Endothelial cell (in vitro differentiated cells): ENCODE measurements at places on chromosomes 5 and 9.

- peak; percentile 15 for DNase-seq
Observed at GRCh38 chr5:10250806-10251276, 761 bp downstream of the CCT5 start.

DNA sequence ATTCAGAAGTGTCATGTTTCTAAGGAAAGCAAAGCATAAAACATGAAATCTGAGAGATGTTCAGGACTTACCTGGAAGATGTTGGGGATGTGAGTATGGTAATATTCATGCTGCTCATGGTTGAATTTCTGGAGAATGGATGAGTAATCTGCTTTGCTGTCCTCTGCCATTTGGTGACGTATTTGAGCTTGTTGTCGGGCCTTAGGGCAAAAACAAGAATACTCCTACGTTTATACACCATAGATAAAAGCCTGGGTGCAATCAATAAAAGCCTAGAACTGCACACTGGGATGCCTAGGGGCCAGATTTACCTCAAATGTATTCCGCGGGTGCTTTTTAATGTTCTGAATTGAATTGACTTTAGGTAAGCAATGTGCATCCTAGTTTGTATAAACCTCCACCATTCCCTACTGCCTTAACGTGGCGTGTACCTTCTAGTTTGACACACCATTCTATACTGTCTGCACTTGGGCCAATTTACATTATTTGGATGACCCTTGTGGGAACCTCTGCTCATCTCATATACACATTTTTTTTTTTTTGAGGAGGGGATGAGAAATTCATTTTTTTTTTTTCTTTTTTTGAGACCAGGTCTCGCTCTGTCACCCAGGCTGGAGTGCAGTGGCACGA, 94.4 kb downstream of the USP20 start:
- DNase-seq: no peak

GRCh38 chr9:115992834-115993233, 160.8 kb upstream of the PAPPA start:
- DNase-seq: no peak

DNA sequence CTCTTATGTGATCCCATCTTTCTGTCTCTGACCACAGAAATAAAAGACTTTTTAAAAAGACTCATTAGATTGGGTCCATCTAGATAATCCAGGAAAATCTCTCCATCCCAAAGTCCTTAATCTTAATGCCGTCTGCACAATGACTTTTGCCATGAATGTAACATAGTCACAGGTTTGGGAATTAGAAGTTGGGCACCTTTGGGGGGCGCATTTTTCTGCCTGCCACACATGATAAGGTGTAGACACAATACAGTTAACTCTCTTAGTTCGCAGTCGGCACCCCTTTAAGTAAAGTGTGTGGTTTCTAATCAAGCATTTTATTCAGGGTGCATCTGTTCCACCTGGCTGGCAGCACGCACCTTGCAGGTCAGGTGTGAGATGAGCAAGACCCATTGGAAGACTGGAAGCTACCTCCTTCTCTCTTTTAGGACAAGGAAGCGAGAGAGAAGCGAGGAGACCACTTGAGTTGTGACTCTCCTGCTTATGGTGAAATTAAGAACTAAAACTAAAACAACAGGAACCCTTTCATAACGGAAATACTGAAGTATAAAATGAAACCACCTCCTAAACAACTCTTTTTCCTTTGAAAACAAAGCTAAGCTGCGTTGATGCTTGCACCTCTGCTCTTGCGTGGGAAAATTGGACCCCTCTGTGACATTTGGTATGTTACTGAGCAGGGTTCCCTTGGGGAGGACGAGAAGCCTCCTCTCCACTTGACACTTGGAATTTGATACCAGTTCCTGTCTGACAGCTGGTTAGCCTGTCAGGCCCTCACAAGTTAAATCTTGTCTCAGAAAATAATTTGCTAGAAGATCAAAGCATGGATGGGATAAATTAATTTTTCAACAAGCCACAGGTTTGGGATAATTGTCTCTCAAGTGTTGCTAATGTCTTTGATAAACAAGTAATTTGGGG, 304.6 kb upstream of the DMRT1 start:
- no peak for DNase-seq

DNA sequence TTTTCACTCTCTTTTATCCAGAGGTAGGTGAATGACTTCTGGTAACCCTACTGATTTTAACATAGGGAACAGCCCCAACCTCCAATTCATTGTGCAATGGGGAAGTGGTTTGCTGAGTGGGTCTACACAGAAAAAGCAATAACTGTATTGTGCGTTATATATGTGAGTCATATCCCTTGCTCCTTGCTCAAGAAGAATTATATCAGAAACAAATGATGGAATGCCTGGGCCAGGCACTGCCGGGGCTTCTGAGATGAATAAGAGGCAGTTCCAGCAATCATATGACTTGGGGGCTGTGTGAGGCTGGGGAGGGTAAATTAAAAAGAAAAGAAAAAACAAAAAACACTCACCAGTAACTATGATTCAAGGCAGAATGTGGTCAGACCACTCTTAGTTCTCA, 79.2 kb upstream of the ABCA1 start:
- no peak for DNase-seq

- DNase-seq: no peak
Observed at GRCh38 chr5:14450742-14451141, 130.8 kb upstream of the OTULINL start.

DNA sequence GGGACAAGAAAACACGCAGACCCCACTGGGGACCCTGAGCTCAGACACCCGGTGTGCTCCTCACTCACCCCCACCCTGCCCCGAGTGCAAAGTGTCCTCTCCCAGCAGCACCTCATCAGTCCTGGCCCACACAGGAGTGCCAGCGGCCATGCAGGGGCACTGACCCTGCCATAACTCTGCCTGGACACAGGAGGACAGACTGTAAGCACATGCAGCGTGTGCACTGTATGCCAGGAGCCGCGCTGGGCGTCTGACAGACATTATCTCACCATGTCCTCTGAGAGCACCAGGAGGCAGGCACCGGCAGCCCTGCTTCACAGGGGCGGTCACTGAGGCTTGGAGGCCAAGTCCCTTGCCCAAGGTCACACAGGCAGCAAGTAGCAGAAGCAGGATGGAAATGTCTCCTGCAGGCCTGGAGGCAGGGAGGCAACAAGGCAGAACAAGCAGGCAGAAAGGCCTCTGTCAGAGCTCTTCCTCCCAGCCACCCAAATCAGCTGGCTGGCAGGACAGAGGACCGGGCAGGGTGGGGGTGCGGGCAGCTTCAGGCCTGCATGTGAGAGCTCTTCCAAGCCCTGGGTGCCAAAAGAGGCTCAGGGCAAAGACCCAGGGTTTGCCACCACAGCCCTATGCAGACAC, 8.4 kb downstream of the EEIG1 start:
- no peak for DNase-seq

GRCh38 chr9:72151104-72151503, 1.9 kb downstream of the GDA start:
- no peak for DNase-seq

- no peak for DNase-seq
Observed at GRCh38 chr5:112975721-112976431, 722 bp upstream of the DCP2 start.

- DNase-seq: no peak
Observed at GRCh38 chr5:35073160-35073559, 25.4 kb upstream of the AGXT2 start.
